ENCODE measurements at places on chromosomes 11 and 22.
A peak's percentile ranks its signal among the peaks of the same experiment; 100 is the strongest.

DNA sequence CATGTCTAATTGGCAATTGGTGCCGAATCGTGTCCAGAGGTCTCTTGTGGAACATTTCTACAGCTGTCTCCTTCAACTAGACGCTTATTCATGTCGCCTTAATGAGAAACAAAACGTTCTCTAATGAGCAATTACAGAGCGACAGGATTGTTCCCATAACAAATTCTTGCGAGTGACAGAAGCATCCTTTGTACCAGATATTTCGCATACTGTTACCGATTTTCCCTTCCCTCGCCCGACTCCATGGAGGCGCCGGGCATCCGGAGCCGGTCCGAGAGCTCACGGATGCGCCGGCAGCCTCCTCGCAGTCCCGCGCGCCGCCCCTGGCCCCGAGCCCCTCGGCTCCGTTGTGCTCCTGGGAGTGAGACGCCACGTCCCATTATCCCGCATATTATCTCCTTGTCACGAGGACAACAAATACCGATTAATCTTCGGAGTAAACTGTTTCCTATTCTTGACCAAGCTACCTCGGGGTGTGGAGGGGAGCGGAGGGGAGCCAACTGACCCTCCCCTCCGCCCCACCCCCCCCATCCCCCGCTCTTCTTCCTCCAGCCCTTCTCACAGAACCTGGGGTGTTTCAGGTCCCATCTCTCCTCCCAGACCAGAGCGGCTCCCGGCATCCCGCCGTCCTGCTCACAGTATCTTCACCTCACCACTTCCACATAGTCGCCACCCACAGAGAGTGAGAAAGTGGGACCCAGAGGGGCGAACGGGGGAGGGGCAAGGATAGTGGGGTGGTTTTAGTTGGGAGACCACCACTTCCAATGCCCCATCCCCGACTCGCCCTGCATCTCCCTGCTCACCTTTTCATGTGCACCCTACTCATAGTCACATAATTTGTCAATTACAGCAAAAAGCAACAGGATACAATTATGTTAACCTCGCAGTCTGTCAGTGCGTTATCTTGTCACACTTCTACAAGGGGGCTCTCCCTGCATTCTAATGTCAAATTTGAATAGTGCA, 11.4 kb downstream of the PAX6 start:
- DNase-seq = no peak

- DNase-seq = no peak
Measured at GRCh38 chr11:120928627-120929026, 95.3 kb upstream of the TBCEL start.

DNA sequence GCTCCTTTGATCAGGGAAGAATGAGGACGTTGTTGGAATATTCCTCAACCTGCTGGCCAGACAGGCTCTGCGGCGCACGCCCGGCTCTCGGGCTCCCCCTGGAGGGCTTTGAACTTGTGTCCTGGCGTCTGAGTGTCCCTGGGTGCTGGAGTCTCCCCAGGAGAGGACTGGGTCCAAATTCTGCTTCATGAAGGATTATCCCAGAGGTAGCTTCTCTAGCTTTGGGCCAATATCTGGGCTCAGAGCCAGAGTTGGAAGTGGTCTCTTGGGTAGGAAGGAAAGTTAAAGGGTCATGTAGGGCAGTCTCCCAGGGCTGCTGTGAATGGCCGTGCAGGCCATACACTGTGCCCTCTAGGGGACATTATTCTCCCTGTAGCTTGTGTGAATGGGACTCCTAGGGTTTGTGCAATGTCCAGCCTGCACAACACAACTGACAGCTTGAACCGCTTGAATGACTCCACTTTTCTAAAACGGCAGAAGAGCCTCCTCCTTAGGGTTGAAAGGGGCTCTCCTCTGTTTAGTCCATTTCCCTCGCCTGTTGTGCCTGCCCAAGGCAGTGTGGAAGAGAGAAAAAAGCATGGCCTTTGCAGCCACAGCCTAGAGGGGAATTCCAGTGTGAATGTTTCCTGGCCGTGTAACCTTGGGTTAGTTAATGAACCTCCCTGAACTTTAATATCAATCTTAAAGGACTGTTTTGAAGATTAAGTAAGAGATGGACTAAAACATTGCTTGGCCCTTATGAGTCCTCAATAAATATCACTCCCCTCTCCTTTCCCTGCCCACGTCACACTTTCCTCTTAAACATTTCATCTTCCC, 111.2 kb upstream of the THY1 start:
- peak; percentile 71 for DNase-seq

- DNase-seq = no peak
Measured at GRCh38 chr11:134349802-134350355, 18.1 kb downstream of the GLB1L2 start.

GRCh38 chr11:62860835-62861563, 19.7 kb upstream of the SLC3A2 start:
- DNase-seq = no peak

- DNase-seq = peak; percentile 5
Measured at GRCh38 chr11:118353084-118353710, 6.2 kb upstream of the UBE4A start.

- no peak for DNase-seq
Measured at GRCh38 chr11:133697603-133698180, 147.6 kb downstream of the SPATA19 start.

Data from COLO829 (cell line).